ENCODE measurements at places on chromosomes 2 and 18.

DNA sequence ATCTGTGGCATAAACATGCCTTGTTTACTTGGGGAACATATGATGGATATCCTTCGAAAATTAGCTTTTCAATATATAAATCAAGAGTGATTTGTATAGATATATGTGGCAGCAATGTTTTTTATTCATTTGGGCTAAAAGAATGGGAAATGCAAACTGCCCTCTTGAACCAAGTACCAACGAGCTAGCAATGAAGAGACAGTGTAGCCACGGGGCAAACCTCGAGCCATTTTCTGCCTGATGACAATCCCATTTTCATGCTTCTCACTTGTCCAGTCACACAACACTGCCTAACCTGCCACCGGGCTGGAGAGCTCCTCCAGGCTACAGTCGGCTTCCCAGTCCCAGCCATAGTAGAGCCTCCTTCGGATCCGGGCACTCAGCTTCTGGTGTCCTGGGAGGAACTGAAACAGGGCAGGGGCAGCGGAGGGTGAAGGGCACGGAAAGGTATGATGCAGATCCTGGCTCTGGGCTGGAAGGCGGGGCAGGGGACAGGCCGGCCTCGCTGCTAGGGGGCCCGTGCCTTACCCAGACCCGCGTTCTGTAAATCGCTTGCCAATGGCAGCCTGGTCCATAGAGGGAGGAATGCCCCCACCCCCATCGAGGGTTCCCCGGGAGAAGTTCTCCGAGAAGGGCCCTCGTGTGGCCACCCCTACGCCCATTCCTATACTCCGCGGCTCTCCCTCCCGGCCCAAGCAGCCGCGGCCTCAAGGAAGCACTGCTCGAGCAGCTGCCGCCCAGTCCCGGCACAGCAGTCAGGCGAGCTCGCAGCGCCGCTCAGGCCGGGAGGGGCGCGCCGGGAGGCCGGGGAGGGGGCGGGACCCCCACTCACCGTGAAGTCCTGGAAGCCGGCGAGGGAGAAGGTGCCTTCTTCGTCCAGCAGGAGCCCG is 552 bp downstream of the CNPPD1 start:
- no peak for DNase-seq

DNA sequence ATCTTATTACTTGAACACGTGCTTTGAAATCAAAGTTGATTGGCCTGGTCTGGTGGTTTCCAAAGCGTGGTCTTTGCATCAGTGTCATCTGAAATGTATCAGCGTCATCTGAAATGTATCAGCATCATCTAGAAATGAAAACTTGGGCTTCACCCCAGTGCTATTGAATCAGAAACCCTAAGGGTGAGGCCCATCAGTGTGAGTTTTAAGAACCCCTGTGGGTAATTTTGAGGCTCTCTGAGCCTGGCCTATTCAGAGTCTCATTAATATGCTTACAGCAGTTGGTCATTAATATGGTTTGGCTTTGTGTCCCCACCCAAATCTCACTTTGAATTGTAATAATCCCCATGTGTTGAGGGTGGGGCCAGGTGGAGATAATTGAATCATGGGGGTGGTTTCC is 85.2 kb downstream of the NYAP2 start:
- DNase-seq: no peak

DNA sequence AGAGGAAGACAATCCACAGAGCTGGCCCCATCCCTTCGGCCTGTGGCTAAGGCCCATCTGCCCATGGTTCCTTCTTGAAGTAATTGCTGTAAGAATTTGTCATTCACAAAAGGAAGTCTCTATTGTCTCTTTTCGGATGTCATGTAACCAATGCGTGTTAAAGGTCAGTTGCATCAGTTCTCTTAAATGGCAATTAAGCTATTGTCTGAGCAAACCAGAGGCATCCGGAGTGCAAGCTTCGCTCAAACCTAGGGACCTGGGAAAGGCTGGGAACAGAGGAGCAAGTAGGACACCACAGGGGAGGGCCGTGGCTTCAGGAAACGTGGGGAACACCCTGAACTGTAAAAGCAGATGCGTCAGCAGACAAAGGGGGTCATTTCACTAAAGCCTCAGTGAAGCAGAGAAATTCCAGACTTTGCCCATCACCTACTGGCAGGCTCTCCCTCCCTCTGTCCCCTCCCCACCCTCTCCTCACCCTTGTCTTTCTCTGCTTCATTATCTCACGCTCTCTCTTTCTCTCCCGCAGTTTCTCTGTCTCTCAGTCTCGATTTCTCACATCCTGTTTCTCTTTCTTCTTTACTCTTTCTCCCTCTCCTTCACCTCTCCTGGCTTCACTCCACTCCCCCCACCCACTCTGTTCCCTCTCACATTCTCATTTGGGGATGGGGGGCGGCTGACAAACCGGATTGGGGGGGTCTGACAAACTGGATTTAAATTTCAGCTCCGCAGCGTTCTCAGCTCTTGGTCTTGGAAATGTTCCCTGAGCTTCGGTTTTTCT is 204.6 kb upstream of the TNP1 start:
- DNase-seq: no peak

GRCh38 chr2:13669607-13670006 is 952.9 kb downstream of the TRIB2 start:
- DNase-seq: no peak

DNA sequence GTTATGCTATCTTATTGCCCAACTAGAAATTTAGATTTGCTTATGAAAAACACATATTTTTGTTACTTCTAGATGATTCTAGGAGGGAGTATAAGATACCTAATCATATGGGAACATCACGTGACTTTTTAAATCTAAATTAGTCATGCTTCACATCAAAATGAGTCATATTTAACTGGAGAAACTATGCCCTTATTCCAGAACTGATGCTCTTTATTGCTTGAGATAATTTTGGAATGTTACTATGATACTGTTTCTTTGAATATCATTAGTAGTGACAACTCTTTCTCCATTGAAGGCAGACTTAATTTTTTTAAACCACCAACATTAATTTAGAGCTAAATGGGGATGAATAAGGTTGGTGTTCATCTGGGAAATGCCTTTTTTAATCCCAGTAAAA is 19.9 kb upstream of the ELAC1 start:
- no peak for DNase-seq

GRCh38 chr2:217054791-217055190 is 194.9 kb upstream of the TNP1 start:
- no peak for DNase-seq

DNA sequence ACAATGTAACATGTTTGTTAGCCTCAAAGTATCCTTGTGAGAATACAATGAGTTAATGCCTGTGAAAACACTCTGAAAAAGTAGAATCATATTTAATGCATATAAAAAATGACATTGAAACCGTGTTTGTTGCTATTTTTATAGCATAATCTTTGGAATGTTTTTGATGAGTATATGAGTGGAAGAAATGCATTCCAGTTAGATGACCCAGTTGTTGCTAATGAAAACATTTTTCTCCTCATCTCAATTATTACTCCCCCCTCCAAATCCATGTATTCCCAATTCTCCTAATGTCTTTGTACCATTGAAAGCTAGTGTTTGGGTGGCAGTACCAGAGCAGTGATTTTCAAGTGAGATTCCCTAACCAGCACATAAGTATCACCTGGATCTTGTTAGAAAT is 67.1 kb upstream of the DSEL start:
- DNase-seq: no peak

DNA sequence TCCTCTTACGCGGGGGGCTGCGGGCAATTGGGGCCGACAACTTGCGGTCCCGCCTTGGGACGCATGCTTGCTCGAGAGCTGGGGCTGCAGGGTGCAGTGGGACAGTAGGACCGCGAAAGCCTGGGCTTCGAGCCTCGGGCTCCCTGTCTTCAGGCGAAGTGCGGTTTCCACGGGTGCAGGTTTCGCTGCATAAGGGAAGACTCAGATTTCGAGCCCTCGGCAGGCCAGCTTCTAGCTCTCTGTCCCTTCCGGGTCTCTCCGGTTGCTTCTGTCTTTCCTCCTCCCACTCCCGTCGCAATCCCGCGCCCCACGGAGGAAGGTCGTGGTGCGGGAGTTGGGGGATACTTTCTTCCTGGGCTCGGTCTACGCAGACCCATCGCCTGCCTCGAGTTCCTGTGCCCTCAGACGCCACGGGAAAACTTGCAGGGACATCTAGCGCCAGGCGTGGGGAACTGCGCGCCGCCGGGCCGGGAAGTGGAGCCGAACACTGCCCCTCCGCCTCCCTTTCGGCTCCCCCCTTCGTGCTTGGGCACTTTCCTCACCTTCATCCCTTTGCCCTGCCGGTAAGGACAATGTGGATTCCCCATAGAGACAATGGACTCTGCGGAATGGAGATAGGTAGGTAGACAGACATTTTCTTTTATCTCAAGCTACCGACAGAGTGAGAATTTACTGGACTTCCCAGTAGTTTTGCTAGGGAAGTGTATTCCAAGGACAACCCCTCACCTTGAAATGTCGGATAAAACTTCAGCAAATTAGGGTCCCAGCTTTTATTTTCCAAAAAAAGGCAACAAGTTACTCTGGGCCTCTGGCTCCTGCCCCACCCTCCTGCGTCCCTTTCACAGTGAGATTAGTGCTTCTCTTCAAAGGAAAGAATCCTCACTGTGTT is 4.2 kb upstream of the HOXD13 start:
- DNase-seq: no peak

DNA sequence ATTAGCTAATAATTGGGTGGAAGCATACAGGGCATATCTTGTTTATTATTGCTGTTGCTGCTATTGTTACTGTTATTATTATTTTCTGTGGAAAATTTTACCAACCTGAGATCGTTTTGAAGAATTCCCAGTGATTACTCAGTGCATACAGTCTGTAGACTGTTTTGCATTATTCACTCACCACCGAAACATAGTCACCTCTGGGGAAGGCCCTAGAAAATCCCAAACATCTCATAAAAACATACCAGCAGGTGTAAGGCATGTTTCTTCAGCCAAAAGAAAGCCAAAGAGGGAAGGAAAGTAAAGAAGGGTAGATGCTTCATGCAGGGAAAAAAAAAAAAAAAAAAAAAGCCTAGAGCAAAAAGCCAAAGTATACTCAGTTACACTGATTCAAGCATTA is 647.7 kb downstream of the BCL11A start:
- DNase-seq: no peak

- DNase-seq: no peak
Observed at GRCh38 chr2:218429911-218430692, 11.2 kb downstream of the VIL1 start.

DNA sequence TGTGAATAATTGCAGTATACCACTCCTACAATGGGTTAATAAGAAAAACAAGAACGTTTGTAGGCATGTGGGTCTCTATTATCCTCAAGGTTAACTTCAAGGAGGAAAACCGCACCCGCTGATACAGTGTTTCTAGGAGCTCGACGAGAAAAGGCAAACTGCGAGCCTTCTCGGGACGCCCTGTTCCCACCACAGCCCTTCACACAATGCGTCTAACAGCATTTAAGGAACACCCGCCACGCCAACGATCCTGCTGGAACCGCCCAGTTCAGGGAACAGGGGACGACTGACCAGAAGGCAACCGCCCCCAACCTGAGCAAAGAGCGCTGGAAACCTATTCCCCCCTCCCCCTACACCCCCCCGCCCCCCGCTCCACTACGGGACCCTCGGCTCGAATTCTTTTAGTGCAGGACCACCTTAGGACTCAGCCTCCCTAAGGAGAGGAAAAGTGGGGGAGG is 710 bp upstream of the TMSB10 start:
- DNase-seq: no peak

DNA sequence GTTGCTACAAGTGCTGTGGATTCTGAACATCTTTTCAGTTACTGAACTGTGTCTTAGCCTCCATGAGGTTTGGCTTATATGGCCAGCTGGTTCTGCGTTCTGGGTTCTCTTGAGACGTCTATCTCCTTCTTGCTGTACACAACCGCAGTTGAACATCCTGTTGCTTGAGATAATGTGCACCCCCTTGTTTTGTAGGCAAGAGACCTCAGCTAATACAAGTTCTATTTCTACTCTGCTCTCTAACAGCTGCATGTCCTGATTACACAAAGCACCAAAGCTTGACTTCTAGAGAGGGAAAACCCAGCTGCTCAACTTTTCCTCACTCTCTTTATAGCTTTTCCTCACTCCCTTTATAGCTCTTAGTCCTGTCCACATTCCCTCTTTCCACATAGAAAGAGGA is 176.0 kb downstream of the LTBP1 start:
- no peak for DNase-seq

DNA sequence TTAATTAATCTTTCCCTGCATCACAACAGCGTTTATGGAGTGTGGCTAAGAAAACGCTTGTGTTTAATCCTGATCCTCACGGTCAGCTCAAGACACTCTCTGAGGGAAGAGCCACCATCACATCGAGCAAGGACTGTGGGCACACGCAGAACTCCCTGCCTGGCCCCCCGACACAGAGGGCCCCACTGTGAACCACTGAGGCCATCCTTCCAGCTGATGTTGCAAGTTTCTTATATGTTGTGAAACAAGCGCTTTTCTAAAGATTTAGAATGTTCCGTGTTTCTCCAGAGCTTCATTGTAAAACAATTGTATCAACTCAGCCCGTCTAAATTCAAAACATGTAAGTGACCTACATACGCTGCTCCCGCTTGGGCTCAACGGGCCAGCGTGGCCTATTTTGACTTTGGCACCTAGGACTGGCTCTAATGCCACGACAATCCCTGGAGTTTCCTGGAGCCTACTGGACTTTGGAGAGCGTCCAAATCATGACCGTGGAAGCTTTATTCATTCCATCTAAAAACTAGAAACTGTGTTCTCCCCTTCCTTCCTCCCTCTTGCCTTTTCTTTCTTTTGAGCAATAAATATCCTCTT is 34.9 kb downstream of the SERPINE2 start:
- no peak for DNase-seq

DNA sequence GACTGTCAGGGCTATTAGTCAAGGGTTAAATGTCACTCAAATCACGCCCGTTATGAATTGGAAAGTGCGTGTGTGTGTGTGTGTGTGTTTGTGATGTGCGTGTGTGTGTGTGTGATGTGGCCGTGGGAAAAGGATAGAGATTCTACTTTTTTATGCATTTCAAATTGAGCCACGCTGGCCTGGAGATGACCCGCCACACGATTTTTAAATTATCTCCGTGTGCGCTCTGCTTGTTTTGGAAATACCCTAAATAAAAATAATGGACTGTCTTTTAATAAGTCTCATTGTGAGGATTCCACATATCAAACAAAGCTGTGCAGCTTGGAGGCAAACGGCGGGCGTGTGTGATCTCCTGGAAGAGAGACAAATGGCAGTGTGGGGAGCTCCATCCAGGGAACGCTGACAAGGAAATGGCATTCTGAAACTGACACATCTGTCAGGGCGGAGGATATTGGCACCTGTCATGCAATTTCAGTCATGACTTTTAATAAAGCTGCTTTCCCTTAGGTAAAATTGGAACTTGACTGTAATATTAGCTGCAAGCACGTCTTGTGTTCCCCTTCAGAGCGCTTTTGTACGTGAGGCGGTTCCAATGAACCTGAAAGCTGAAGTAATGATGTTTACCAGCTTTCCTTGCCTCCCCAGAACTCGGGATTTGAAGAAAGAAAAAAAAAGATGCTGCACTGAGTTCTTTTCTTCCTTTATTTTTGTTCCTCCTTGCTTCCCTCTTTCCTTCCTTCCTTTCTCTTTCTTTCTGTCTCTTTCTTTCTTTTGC is 381.8 kb upstream of the SMIM21 start:
- no peak for DNase-seq

GRCh38 chr2:165164201-165164600 is 39.6 kb downstream of the SCN3A start:
- DNase-seq: no peak

- no peak for DNase-seq
Observed at GRCh38 chr2:109009920-109010610, 21.0 kb upstream of the EDAR start.

Measured in stimulated activated CD4-positive, alpha-beta T cell treated with anti-CD3 and anti-CD28 coated beads, TNF-alpha, amount 100 ng/mL, for 24 hours (primary cell).